Activated T-helper 17 cell treated with anti-CD3 and anti-CD28 coated beads, Interleukin-2, amount 50 U/mL, for 72 hours (primary cell): ENCODE measurements at places on chromosomes 12 and 14.

- no peak for ATAC-seq
Observed at GRCh38 chr12:56122637-56123036, 4.6 kb downstream of the ZC3H10 start.

- no peak for ATAC-seq
Observed at GRCh38 chr12:58757422-58757821, 162.9 kb downstream of the LRIG3 start.

GRCh38 chr14:27267876-27268275 lies 670.0 kb upstream of the NOVA1 start:
- ATAC-seq = no peak

GRCh38 chr14:83372271-83372670 lies 1838.6 kb upstream of the SEL1L start:
- ATAC-seq = no peak

DNA sequence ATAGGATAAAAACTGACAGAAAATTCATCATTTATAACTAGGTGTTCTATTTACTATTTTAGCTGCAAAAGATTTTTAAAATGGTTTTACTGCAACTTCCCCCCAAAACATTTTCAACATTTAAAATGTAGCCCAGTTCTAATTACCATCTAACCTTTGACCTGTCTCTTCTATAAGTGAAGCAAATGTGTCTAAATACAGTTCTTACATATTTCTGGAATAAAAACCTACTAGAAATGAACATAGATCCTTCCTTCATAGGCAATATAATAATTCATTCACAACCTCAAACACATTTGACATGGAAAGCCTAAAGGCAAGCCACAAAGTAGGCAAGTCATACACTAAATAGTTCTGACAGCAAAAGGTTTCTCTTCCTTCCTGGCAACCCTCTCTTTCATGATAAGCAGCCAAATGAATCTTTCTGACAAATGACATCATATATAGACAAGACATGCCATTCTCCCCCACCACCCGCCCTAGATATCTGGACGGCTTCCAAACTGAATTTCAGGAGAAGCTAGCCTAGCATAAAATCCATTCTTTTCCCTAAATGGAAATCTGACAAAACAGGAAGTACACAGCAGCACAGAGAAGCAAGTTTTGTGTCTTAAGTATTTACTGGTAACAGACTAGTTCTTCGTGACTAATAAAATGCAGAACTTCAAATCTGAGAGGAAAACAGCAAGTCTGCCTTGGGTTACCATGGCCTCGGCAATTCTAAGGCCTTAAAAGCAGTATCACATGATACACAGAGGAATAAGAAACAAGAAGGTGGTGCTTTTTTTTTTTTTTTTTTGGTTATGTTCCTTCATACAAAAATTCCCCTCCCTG lies 17.2 kb upstream of the ARID4A start:
- peak; percentile 89 for ATAC-seq

DNA sequence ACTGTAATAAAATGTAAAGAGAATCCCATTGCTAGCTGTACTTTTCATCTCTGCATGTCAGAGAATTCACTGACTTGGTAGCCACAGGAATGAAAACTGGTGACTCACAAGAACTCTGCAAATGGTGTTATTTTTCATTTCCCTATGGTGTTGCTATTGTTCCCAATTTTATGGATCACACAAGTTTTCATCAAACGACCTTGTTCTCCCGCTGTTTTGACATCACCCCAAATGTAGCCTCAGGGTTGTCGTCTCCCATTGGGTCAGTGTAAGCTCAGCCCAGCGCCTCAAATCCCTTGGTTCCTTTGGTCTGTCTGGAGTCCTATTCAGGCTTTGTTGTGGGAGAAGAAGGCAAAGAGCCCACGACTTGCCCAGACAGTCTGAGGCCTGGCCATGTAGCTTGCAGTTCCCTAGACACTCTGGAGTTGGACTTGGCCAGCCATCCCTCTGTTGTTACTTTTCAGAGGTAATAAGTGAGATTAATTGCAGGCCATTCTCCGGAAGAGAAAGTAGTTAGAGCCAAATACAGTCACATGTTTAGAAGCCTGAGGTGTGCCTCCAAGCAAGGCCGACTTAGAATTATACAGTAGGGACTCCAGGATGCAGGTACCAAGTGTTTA lies 159.2 kb downstream of the TGFB3 start:
- ATAC-seq = no peak

DNA sequence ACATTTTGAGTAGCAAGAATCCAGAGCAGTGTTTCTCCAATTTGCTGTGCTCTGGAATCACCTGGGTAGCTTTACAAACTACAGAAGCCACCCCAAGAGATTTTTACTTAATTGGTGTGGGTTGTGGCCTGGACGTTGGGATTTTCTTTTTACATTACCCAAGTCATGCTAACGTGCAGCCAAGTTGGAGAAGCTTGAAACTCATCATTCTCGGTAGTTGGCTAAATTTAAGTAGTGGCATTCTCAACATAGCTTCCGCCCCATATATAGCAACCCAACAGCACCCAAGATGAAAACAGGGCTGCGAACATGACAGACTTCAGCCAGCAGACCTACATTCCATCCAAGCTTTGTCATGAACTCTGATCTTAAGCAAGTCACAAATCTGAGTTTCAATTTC lies 25.0 kb downstream of the DAD1 start:
- peak; percentile 20 for ATAC-seq

DNA sequence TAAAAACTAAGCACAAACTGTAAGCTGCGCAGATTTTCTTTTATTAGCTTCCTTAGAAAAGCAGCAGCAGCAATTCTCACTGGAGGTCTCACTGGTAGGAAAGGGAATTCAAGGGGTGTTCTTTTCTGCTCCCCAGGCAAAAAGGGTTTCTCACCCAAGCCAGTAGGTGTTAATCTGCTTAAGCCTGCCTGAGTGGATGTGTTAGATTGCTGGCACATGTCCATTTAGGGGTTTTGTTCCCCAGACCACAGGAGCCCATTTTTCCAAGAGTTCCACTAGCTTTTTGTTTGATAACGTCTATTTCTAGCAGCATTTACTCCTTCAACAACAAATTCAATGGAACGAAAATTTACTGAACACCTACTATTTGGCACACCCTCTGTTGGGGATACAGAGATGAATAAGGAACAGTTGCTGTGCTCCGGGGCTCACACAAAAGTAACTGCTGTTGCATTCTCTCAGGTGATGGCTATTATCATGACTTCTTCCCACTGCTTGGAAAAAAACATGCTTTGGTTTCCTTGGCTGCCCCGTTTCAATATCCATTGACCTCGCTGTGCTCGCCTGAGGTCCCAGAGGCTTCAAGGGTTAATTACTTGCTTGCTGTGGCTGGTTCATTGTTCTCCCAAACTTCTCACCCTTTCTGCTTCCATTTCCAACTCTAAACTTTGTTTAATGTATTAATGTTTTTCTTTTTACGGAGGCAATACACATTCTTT lies 31.1 kb upstream of the RIC8B start:
- ATAC-seq = no peak

DNA sequence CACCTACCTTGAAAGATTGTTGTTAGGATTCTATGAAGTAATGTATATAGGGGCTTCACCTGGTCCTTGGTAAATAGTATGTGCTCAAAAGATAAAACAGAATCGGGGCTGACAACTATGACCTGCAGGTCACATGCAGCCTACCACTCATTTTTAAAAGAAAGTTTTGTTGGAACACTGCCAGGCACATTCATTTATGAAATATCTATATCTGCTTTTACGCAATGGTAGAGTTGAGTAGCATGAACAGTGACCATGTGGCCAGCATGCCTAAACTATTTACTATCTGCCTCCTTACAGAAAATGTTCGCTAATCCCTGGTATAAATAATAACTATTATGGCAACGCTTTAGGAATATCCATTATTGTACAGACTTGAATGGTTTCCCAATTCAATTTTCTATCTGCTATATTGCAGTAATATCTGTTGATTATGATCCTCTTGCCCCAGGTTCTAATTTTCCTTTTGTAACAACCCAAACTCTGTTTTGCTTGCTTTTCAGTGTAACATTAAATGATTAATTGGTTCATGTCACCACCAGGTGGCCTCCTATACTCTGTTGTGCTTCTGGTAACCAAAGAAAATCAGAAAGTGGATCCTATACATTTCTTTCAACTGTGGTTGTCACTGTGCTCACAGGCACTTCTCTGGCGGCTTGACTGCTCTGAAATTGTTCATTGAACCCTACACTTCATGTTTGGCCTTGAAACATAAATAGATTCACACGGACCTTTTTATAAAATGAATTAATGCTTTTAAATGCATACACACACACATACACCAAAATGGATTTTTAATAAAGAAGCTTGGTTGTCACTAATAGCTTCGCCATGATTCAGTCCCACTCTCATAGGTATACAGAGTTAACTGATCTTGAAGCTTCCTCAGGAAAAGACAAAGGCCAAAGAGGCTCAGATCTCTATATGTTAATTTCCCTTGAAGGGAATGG lies 227.7 kb upstream of the NPAS3 start:
- peak; percentile 28 for ATAC-seq

- ATAC-seq = no peak
Observed at GRCh38 chr14:33510063-33510481, 440.8 kb downstream of the EGLN3 start.

GRCh38 chr12:17264603-17265002 lies 658.6 kb upstream of the LMO3 start:
- no peak for ATAC-seq
